ENCODE measurements at places on chromosomes 3 and 15. TPM values are rescaled to one million over a fixed set of nuclear protein-coding genes. Genes with fewer than 3 reads are reported as not detected.
A peak's percentile ranks its signal among the peaks of the same experiment; 100 is the strongest.

The ZIC4 gene
- not detected for polyA plus RNA-seq

The LRRC31 gene
- not detected for polyA plus RNA-seq

The CAPN3 gene
- 1.3 TPM for polyA plus RNA-seq

The STRC gene
- 0.21 TPM for polyA plus RNA-seq

The CTXND1 gene
- 0.03 TPM for polyA plus RNA-seq

The TMEM45A gene
- polyA plus RNA-seq = 0.60 TPM

The DYNC1LI1 gene
- polyA plus RNA-seq = 37.2 TPM

The AGTR1 gene
- polyA plus RNA-seq = not detected

The EAF2 gene
- 131 TPM for polyA plus RNA-seq

- DNase-seq = no peak
Measured at GRCh38 chr3:135100366-135100765, 305.3 kb downstream of the EPHB1 start.

- no peak for DNase-seq
Measured at GRCh38 chr3:19346759-19347158, 198.4 kb downstream of the KCNH8 start.

GRCh38 chr3:94928921-94929320, 866.1 kb downstream of the NSUN3 start:
- no peak for DNase-seq

- DNase-seq = no peak
Measured at GRCh38 chr3:42229266-42229941, 36.6 kb downstream of the CCK start.

DNA sequence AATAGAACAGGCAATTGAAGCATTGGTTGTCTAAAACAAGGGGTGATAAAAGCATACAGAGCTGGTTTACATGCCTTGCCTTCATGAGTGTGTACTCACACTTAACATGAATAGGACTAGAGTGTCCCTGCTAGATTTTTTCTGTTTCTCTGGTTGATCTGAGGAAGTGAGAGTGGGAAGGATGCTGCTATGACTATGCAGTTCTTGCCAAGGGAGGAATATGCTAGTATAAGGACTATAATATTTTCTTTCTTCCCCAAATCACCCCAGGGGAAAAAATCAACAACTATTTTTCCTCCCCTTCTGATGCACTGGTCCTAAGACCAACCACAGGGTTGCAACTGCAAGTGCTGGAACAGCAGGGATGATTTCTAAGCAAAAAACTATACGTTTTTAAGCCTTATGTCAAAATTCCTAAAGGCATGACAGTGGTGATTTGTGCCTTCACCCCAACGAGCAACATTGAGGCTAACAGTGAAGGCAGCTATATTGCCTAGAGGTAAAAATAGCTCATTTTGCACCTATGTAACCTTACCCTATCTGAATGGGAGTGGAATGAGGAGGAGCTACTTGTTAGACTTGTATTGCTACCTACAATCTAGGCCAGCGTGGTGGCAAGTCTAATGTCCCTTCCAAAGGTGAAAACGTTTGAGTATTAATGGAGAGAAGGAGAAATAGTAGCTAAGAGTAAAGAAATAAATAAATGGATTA, 33.5 kb upstream of the USP8 start:
- DNase-seq = peak; percentile 49

DNA sequence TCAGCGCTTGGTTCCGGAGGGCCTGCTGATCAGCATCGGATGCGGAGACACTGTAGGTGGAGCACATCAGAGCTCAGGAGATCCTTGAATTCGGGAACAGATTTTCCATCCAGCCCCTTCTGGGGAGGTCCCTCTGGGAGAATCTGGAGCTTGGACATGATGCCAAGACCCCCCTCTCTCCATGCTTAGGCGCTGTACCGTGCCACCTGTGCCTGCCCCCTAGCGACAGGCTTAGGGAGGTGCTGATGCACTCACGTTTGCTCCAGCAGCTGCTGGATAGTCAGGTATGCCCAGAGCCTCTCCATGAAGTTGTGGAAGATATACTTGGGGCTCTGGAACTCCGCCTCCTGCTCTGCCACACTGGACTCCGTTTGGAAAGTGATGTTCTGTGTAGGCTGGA, 9.7 kb downstream of the ITIH4 start:
- DNase-seq = no peak

DNA sequence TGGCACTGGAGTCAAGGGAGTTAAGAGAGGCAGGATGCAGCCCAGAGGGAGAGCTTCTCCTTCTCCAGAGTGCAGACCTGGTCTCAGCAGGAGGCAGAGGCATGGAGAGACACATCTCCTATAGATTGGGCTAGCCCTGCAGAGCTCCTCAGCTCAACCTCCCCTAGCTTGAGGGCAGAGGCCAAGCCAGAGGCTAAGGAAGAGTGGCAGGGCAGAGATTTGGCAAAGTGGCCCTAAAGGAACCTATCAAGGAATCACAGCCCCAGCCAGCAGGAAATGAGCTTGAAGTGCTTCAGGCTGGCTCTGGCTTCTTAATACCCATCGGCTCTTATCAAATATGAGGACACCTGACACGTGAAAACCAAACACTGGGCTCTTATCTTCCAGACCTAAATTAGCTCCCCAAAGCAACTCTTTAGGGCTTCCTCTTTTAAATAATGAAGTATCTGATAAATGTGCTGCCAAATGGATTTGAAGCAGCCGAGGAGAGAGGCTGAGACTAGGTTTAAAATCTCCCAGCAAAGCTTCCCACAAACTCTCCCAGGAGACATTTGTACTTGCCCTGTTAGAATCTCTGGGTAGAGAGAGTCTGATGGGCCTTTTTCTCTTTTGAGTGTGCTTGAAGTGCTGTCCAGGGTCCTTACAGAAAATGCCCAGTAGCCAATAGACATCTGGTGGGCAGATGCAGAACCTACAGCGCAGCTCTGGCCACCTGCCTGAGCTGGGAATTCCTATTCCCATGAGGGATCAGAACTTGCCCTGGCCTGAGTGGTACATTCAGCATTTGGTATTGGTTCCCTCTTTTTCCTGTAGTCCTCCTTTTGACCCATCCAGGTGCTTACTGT, 271.4 kb downstream of the CLSTN2 start:
- no peak for DNase-seq

- no peak for DNase-seq
Measured at GRCh38 chr15:27746401-27746955, 352.6 kb downstream of the OCA2 start.

GRCh38 chr3:167304077-167304476, 76.0 kb downstream of the ZBBX start:
- DNase-seq = no peak

DNA sequence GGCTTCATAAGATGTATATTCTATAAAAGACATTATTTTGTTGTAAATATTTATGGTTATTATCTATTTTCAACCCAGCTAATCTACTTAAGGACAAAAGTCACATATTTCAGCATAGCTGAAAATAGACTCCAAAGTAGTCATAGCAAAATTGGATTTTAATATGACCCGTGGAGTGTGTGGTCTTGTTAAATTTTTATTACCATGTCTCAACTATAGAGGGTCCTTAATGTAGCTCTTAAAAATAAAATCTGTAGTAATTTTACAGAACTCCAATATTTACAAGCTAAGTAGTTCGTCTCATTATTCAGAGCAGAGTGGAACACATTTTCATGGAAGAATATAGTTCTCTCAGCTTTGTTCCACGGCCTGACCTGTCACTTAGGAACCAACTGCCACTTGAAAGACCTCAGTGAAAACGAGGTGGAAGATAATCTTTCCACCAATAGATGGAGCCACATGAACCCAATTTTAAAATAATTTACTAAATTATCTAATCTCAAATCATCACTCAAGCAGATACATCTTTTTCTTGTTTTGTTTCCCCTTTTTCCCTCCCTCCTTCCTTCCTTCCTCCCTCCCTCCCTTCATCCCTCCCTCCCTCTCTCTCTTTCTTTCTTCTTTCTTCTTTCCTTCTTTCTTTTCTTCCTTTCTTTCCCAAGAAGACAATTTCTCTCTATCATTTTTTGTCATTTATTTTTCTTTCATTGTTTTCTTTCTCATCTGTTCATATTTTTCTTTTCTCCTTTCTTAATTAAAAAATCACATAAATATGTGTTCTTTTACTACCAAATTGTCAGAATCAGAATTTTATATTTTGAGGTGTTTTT, 97.2 kb downstream of the CLDN1 start:
- DNase-seq = no peak

GRCh38 chr3:102059145-102059943, 210.0 kb downstream of the NFKBIZ start:
- peak; percentile 92 for DNase-seq

DNA sequence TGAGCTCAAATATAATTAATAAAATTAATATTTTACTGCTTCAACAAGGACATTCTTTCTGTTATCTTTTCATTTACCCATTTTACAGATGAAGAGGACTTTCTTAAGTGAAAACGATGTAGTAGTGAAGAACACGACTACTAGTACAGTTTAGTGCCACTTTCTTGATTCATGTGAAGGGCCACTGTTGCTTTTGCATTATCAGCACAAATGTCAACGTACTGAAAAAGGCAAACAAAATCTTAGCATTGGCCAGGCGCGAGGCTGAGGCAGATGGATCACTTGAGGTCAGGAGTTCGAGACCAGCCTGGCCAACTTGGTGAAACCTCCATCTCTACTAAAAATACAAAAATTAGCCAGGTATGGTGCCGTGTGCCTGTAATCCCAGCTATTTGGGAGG, 9.5 kb downstream of the PPP1R14D start:
- no peak for DNase-seq

DNA sequence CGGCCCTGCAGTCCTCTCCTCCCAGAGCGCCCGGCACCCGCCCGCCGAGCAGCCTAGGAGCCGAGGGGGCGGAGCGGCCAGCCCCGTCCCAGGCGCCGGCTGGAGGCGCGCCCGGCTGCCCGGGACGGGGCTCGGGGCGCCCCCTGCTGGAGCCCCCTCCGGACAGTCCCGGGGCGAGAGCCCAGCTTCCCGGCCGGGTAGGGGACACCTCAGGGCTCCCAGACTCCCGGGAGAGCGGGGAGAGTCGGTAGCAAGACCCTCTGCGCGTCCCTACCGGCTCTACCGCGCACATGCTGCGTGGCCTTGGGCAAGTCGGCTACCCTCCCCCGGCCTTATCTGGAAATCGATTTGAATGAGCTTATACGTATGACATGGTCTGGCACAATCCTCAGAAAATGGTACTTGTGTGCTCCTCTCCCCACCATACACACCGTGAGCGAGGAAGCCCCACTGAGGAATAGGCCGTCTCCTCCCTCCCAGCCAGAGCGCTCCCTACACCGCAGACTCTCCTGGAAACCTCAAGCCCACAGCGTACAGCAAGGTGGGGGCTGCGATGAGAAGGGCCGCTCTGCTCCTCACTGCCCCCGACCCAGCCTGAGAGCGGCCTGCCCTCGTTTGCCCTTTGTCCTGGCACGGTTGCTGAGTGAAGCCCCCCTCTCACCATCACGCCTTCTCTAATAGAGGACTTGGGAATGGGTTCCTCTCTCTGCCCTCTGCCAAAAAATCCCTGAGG, at the start of gene DAPK2:
Gene DAPK2, minus strand, starts transcription at position 65 of the 733 bp plus-strand sequence. CDS start 6,224 bp downstream, outside the sequence.
- DNase-seq = no peak

- no peak for DNase-seq
Measured at GRCh38 chr3:87333393-87333892, 57.1 kb upstream of the POU1F1 start.

DNA sequence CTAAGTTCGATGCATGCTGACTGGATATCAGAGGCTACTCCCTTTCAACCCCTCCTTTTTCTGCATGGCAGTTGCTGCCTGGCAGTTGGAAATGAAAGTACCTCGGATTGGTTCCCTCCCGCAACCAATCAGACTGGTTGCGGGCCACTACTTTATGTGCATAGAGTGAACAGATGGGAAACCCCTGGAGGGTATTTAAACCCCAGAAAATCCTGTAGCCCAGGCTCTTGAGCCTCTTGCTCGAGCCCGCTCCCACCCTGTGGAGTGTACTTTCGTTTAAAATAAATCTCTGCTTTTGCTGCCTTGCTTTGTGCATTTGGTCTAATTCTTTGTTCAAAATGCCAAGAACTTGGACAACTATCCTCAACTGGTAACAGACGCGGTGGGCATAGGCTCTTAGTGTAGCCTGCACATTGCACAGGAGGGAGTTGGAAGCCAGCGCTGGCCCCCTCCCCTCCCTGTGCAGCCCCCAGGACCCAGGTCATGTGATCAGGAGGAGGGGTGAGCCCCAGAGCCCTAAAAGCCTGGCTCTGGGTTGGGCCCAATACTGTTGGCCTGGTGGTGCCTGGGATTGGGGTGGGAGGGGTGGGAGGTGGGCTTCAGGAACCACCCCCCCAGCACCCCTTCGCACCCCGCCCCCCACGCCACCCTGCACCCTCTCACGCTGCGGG, 26.8 kb downstream of the RHCG start:
- DNase-seq = no peak

DNA sequence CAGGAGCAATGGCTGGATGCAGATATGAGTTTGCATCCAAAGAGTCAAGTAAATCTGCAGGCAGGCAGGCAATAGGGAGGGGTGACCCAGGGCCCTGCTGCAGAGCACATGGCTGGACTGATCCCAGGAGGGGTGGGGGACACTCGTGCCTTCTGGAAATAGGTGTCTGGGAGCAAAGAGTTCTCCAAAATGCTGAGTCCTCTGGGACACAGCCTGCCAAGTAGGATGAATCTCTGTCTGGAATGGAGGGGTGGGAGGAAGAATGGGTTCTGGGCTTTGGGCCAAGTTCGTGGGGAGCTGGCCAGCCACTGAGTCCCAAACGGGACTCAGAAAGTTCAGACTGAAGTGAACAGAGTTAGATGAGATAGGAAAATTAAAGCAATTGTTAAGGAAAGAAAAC, 214.5 kb downstream of the MTHFS start:
- DNase-seq = no peak
